ENCODE measurements at places on chromosomes 13 and 19. TPM values are rescaled to one million over a fixed set of nuclear protein-coding genes. Genes with fewer than 3 reads are reported as not detected.

The WDR87 gene
- 0.03 TPM for polyA plus RNA-seq

The ZFP28 gene
- polyA plus RNA-seq: 17.6 TPM

The IZUMO2 gene
- polyA plus RNA-seq: 1.3 TPM

The CYP4F11 gene
- polyA plus RNA-seq: not detected

The CRX gene
- polyA plus RNA-seq: not detected

DNA sequence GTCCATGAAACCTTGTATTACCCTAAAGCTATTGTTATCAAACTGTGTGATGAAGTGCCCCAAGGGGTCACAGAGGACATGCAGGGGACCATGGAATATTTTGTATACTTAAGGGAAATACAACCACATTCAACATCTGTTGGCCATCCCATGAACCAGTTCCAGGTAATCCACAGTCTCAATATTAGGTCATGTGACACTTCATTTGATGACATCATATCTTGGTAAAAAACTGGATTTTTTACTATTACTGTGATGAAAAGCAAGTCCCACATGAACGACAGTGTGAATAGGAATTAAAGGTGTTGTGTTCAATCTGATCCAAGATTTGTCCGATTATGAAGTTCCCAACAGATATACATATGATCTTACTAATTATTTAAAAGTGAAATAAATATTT lies 355.2 kb downstream of the IRS2 start:
- no peak for DNase-seq

DNA sequence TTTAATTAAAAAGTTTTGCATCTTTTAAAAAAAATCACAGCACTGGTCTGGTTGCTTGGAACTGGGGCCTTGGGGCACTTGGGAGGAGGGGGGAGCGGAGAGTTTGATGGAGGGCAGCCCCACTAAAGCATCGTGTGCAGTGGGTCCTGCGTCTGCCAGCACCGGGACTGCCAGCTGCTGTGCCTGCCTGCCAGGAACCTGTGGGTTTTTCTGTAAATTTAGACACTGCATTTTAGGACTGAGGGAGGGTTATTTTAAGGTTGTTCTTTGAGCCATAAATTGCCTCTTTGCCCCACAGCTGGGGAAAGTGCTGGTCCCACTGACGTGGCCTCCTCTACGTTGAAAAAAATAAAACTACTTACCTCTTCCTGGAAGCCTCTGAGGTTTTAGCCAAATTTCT lies 2.9 kb downstream of the KLF2 start:
- DNase-seq: no peak

DNA sequence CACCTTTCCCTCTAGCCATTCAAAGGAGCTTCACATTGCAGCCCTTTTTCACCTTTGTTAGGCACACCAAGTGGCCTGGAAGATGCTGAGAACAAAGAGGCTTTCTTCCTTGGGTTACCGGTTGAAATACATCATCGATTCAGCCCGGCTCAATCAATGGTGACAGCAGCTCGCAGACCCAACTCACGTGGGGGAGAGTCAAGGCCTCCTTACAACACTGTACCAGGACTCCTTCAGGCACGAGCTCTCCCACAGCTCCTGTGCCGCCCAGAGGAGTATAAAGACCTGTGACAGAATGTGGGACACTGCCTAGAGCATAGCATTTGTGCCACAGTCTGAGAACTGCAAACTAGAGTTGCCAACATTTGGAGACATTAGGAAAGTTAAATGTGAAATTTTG lies 3.9 kb upstream of the LRRC63 start:
- no peak for DNase-seq

DNA sequence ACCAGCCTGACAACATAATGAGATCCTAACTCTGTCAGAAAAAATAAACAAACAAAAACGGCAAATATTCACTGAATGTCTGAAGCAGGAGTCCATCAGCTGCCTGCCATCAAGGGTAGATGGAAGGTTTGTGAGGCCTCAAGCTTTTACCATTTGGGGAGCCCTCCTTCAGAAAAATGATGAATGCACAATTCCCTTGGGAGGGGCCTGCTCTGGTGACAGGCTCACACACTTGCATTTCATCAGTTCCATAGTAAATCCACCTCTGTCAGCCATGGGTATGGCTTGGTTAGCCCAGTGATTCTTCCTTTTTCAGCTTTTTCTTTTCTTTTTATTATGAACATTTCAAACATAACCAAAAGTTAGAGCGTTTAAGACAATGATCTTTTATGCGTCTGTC lies 26.3 kb upstream of the KATNAL1 start:
- DNase-seq: no peak

DNA sequence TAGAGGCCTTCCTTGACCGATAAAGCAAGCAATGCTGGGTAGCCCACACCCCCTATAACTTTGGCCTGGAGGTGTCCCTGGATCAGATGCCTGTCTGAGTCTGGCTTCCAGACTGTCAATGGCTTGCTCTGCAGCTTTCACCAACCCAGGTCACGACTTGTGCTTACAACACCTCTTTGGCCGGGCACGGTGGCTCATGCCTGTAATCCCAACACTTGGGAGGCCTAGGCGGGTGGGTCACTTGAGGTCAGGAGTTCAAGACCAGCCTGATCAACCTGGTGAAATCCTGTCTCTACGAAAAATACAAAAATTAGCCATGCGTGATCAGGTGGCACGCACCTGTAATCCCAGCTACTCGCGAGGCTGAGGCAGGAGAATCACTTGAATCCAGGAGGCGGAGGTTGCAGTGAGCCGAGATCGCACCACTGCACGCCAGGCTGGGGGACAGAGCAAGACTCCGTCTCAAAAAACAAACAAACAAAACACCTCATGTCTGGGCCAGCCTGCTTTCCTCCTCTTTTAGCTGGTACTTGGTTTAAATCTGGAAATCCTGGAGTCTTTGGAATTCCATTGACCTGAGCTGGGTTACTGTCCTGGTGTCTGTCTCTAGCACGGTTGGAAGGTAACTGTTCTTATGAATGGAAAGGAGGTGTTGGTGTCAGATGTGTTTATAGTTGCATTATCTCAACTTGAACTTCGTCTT lies 10.3 kb upstream of the GARRE1 start:
- DNase-seq: no peak

DNA sequence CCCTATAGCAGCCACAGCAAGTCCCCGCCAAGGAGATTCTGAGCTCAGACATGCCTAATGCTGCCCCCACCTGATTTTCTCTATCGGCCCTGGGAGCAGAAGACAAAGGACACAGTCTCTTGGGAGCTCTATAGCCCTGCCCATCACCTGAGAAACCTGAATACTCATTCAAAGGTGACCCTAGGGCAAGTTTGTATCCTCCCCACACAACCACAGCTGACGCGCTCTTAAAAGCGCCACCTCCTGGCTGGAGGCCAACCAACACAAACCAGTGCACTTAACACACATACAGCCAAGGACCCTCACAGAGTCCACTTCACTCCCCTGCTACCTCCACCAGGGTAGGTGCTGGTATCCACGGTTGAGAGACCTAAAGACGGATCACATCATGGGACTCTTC lies 8.8 kb upstream of the IGFL4 start:
- no peak for DNase-seq

GRCh38 chr13:101624981-101625380 lies 172.5 kb downstream of the ITGBL1 start:
- no peak for DNase-seq

GRCh38 chr19:7191946-7192691 lies 102.1 kb downstream of the INSR start:
- DNase-seq: no peak

DNA sequence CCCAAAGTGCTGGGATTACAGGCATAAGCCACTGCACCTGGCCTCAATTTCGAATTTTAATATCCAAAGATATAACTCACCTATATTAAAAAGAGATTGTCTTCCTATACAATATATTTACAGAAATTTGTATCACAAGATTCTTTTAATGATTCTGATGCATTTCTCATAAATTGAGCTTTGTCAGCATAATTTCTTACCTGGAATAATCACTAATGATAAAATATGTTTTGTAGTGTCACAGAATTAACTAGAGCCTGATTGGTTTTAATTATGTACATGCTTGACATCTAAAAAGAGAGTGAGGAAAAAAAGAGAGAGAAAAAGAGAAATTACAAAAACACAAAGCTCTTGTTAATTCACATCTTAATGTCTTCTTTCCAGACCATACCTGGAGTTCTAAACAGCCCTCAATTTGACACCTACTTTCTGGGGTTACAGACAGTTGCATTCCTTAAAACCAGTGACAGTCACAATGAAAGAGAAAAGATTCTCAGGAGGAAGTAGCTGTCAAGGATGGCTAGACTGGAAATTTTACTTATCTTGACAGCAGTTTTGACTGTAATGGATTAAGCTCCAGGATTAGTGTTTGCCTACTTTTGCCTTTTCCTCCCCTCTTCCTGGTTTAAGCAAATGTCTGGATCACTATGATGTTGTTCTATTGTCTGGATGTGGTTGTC lies 214.4 kb downstream of the SPRY2 start:
- DNase-seq: no peak

- no peak for DNase-seq
These were observed 17.1 kb upstream of the PSMC4 start for GRCh38 chr19:39953915-39954314.

Measured in right lung (tissue), 10 donors.